ENCODE measurements at places on chromosomes 5 and 9.

- DNase-seq: no peak
Measured at GRCh38 chr9:77271023-77271690, 93.8 kb downstream of the VPS13A start.

- no peak for DNase-seq
Measured at GRCh38 chr5:160263326-160263855, 34.1 kb downstream of the FABP6 start.

GRCh38 chr5:4244306-4244705 lies 648.7 kb downstream of the IRX1 start:
- no peak for DNase-seq

GRCh38 chr5:143678148-143678905 lies 133.6 kb upstream of the HMHB1 start:
- no peak for DNase-seq

DNA sequence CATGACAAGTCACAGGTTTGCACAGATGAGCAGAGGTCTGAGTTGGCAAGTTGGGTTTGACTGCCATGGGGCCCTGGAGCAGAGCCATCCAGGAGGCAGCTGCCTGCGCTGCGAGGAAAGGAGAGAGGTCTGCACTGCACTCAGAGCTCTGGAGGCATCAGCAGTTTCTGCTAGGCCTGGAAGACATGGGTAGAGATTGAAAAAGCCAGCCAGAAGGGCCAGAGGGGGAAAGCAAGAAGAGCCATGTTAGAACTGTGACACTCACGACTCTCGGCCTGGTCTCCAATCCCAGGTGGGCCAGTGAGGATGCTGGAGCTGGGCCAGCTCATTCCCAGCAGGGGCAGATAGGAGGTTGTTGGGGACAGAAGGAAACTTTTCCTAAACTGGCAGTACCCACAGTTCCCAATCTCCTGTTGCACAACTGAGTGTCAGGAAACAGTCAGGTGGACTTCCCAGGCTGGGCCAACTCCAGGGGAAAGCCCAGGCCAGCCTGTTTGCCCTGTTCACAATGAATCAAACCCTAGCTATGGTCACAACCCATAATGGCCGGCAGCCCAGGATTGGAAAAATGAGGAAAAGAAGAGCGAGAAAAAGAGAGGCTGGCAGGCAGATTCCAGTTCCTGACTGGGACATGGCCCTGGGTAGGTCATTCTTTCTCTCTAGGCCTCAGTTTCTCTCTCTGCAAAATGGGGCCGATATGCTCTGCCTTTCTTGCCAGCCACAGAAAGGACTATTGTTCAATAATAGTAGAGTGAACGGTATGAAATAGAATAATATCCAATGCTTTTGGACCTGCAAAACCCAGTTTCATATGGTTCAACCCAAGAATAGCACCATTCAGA lies 7.8 kb upstream of the ORM1 start:
- DNase-seq: no peak

All from stimulated activated CD8-positive, alpha-beta memory T cell treated with anti-CD3 and anti-CD28 coated beads, Interleukin-15, amount 100 ng/mL, for 48 hours (primary cell).